ENCODE measurements at places on chromosomes 11 and 22. TPM values are rescaled to one million over a fixed set of nuclear protein-coding genes. Genes with fewer than 3 reads are reported as not detected.

Gene MUC15
- total RNA-seq = not detected

Gene SCGB1D2
- not detected for total RNA-seq

Gene LMF2
- 48.0 TPM for total RNA-seq

Gene NOX4
- total RNA-seq = 6.7 TPM

Gene NXF1
- 28.4 TPM for total RNA-seq

Gene SHISAL1
- 14.9 TPM for total RNA-seq

Gene DNAJB7
- not detected for total RNA-seq

Gene MAJIN
- total RNA-seq = not detected

Gene KRTAP5-5
- total RNA-seq = not detected

Gene CHST1
- total RNA-seq = 1.7 TPM

Gene FXYD6
- total RNA-seq = 0.37 TPM

Gene SLN
- not detected for total RNA-seq

Data from uterine smooth muscle cell (primary cell).